NK-92 treated with Interleukin-12 subunit alpha and Interleukin-12 subunit beta, amount 100 ng/mL, for 24 hours (cell line): ENCODE measurements at places on chromosomes 2 and 18.

DNA sequence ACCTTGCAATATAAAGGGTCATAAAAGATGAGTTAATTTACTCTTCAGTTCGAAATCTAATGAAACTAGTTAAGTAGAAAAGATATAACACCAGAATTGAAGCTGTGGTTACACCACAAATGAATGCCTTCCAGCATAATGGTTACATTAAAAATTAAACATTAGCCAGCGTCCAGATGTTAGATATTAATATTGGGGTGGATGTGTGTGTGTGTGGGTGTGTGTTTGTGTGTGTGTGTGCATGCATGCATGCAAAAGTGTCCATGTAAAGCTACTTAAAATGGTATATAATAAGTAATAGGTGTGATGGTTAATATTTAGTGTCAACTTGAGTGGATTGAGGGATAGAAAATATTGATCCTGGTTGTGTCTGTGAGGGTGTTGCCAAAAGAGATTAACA is 170.4 kb upstream of the FN1 start:
- no peak for DNase-seq

GRCh38 chr18:68727506-68727905 is 12.6 kb upstream of the TMX3 start:
- DNase-seq = no peak

- no peak for DNase-seq
Measured at GRCh38 chr2:169012812-169013627, 18.1 kb downstream of the ABCB11 start.

- no peak for DNase-seq
Measured at GRCh38 chr2:99084256-99084655, 57.3 kb upstream of the C2orf15 start.

DNA sequence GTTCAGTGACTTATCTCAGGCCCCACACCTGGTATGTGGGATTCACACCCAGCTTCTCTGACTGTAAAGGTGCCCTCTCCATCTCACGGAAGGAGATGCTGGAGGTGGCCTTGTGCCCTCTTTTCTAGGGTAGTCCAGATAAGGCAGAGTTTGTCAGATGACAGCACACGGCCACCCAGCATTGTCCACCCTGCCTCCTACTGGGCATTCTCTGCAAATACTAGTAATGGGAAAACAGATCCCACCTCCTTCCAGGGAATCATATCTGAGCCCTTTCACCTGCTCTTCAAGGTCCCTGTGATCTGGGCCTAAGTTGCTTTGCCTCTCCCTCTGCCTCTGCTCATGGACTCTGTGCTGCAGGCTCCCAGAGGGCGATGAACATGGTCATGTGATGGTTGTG is 214.7 kb downstream of the CLIP4 start:
- DNase-seq = no peak
